ENCODE measurements at places on chromosomes 4 and X. TPM values are rescaled to one million over a fixed set of nuclear protein-coding genes. Genes with fewer than 3 reads are reported as not detected.

- no peak for DNase-seq
Measured at GRCh38 chrX:56963377-56963776, 32.0 kb downstream of the SPIN3 start.

DNA sequence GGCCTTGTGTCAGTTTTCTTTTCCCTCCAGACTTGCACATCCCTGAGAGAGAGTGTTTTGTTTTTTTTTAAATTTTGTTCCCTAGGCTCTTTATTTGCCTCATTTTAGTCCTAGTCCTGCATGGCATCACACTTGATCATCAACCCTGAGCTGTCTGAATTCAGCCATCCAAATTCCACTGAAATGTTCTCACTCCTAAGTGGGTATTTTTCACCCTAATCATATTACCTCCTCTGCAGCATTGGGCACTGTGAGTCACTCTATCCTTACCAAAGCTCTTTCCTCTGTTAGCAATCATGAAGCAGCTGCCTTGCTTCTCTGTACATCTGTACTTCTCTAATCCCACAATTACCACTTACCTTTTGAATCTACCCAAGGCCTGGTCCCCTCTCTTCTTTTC, 356.6 kb upstream of the MAGEB2 start:
- DNase-seq, result no peak

The CRMP1 gene
- 1.6 TPM for total RNA-seq

GRCh38 chrX:1134156-1134555, 78.3 kb downstream of the CRLF2 start:
- DNase-seq, result peak; percentile 39

DNA sequence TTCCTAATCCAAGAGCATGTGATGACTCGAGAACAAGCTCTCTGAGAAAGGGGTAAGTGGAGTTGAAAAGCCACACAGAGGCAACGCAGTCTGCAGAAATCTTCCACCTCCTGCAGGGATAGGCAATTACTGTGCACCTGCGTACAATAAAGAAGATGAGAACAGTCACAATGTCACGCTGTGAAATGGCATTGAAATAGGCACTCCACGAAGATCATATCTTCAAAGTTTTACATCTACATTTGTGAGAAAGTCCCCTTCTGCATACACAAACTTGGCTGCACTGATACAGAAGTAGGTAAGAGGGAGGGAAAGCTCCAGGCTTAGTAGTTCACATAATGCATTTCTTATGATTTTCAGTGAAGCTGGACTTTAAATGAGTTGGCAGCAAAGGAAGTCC, 27.1 kb downstream of the DDX60L start:
- no peak for DNase-seq

The PPBP gene
- total RNA-seq, result 2.0 TPM

- DNase-seq, result no peak
Measured at GRCh38 chr4:41446981-41447725, 90.8 kb upstream of the LIMCH1 start.

DNA sequence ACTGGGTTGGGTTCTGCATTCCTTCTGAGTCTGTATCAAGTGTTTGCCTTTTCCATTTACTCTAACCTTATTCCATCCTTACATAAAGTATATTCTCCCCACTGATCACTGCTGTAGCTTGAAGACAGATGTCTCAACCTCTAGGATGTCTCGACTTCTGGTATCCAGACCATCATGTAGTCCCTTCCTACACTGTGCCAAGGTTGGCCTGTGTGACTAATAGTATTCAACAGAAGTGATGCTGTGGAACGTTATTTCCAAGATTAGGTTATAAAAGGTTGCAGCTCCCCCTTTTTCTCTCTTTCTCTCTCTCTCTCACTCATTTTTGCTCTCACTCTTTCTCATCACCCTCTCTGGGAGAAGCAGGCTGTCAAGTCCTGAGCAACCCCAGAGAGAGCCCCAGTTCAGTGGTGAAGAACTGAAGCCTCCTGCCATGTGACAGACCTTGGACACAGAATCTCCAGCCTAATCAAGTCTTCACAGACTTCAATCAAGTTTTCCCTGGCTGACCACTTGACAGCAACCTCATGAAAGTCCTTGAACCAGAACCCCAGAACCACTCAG, 75.4 kb downstream of the PRDM5 start:
- no peak for DNase-seq

The EIF1AX gene
- 52.4 TPM for total RNA-seq

The KDR gene
- total RNA-seq, result 64.2 TPM

The MGAT4D gene
- total RNA-seq, result not detected

GRCh38 chr4:85812776-85813175, 337.8 kb downstream of the ARHGAP24 start:
- DNase-seq, result no peak

The MAGEB17 gene
- 0.33 TPM for total RNA-seq

- DNase-seq, result no peak
Measured at GRCh38 chr4:126727461-126727860, 905.3 kb upstream of the INTU start.

The C4orf33 gene
- total RNA-seq, result 29.3 TPM

The CT45A3 gene
- total RNA-seq, result not detected

DNA sequence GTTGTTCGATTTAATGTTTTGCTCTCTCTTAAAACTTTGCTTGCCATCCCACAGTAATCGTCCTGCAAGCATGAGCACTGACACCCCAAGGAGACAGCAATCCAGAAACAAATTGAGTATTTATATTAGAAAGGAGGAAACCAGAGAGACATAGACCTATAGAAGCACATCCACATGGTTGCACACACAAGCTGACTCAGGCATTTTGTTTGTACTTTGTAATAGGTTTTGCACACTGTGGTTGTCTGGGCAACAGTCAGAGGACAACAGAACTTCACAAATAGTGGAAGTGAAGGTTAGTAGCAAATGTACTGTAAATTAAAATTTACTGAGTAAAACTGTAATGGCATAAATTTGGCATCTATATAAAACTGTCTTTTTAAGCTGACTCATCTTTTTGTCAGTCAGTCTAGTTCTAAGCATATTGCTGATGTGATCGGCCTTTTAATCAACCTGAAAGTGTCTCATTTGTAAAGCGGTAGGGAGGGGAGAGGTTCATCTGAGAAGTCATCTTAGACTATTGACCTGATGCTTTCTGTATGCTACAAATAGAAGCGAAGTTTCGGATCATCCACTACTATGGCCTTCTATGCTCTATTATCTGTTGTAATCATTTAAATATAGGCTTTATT, 1624.7 kb downstream of the ARAP2 start:
- DNase-seq, result no peak

The SHISA3 gene
- total RNA-seq, result 0.73 TPM

The ACSL4 gene
- 77.3 TPM for total RNA-seq

DNA sequence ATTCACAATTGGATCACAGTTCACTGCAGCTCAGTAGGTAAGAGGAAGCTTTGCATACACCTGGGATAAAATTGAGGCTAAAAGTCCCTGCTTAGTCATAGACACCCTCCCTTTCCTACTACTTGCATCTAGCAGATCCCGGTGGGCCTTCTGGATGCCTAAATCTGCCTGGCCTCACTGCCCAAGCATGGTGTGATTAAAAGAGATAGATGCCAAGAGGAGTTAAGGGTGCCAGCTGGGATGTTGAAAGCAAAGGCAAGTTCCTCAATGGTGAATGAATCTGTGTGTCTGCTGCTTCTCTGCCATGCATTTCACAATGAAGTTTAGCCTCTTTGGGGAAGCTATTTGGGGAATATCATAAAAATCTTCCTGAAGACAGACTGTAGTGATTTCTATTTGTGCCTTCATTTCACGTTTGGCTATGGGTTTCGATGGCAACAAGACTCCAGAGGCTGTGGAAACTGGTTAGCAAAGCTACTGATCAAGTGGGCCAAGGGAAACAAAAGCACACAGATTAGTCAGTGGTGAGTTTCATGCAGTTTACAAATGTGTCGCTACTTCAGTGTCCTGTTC, 534.0 kb downstream of the ANKRD50 start:
- DNase-seq, result no peak

- no peak for DNase-seq
Measured at GRCh38 chr4:123777373-123777772, 380.8 kb downstream of the SPRY1 start.

- DNase-seq, result no peak
Measured at GRCh38 chr4:128502818-128503527, 215.4 kb upstream of the PGRMC2 start.

The PPEF2 gene
- 0.33 TPM for total RNA-seq

Measured in breast epithelium (tissue), 4 donors.